Suppressor macrophage treated with lipopolysaccharide for 4 hours (primary cell): ENCODE measurements at places on chromosomes 6 and 20.

- DNase-seq = no peak
Observed at GRCh38 chr6:145789443-145789842, 25.2 kb downstream of the FBXO30 start.

DNA sequence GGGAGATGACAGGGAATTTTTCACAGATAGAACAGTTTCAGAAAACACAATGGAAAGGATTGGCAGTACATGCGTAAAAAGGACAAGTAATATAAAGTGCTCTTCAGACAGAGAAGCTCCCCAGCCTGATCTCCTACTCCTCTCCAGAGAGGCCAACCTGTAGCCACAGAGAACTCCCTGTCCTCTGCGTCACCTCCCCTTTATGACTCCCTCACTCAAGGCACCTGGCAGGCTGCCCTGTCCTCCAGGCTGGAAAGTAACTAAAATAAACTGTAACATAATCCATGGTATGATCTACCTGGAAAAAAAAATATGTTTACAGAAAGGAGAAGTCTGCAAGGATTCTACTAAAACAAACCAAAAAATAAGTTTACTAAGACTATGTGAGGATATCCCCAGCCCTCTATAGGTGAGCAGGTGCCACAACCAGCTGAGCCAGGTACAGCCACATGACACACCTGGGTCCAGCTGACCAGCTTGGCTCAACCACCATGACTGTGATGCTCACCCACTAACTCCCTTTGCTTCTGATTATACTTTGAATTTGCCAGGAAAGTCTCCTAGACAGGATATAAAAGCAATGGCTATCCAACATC lies 29.2 kb downstream of the MBOAT1 start:
- DNase-seq = no peak

GRCh38 chr20:11411765-11412164 lies 505.9 kb upstream of the BTBD3 start:
- no peak for DNase-seq

GRCh38 chr6:44831002-44831610 lies 443.6 kb downstream of the CDC5L start:
- DNase-seq = no peak

DNA sequence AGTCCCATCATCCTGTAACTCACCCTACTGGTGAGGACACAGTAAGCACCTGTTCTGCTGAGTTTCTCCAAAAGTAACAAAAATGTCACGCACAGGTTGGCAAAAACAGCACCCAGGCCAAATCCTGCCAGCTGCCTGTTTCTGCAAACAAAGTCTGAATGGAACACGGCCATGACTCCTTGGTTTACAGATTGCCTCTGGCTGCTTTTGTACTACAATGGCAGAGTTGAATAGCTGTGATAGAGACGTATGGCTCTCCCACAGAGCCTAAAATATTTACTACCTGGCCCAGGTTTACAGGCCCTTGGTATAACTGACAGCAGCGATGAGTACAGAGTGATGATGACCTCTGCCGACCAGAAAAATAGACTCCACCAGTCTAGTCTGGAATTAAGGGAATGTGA lies 52.6 kb downstream of the CNKSR3 start:
- DNase-seq = no peak

DNA sequence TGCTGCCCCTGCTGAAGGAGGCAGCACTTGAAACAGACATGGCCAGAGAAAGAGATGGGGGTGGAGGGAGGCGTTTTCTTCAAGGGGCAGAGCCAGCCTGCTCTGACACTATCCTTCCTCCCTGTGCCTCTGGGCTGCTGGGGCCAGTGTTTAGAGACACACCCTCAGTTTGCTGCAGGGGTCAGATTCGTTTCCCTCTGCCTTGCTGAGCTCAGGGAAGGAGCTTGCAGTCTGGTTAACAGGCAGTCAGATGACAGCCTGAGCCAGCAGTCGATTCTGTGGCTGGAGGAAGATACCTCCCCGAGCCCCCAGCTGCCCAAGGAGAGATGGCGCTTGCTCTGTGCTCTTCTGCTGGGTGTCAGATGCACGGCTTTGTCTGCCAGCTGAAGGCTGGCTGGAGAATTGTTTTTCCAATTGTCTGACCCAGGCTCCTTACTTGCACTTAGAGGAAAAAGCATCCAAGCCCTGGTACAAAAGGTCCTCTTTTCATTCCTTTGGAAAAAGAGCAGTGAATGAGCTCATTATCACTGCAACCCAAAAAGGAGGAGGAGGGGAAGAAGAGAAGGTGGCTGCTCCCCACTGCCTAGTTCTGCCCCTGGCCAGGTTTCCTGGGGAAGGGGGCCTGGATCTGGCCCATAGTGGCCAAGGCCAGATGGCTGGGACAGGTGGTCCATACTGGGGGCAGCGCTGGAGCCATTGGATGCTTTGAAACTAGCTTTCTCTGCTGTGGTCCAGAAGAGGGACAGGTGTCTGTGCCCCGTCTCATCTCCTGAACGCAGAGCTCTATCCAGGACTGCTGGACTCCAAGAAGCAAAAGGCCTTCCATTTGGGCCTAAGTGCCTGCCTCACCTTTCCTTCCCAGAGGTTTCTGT lies 88.2 kb downstream of the TCP11 start:
- peak; percentile 74 for DNase-seq

DNA sequence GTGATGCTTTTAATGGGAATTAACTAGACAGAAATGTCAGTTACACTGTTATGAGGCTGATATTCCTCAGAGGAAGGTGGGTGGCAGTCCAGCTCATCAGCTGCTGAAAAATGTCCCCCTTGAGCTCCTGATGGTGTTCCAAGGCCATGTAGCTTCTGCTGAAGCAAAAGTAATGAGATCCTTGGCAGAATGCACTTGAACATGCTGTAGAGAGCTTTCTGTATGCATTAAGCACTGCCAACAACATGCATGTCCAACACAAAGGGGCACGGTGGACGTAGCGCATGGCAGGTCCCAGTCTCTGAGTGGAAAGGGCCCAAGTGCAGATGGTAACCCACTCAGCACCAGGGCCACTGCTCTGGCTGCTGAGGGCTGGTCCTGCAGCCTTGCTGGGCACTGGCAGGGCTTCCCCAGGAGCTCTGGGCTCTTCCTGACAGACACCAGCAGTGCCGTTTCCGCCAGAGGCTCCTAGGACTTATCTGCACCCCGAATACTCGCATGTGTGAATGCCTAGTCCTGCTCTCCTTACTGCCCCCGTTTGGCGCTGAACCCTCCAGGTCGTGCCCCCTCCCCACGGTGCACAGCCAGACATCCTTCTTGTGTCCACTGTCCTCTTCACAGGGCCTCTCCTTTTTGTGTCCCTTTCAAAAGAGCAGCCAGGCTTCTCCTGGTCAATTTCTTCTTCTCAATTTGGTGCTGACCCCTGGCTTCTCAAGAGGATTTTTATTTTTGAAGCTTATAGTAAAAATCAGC lies 18.6 kb upstream of the SYNDIG1 start:
- no peak for DNase-seq
